GM12878 (cell line): ENCODE measurements at places on chromosomes 6 and 20. TPM values are rescaled to one million over a fixed set of nuclear protein-coding genes. Genes with fewer than 3 reads are reported as not detected.

The SLC35D3 gene
- not detected in 2 replicates for total RNA-seq

The SFT2D1 gene
- total RNA-seq: 77.6 and 78.3 TPM in 2 replicates

The REV3L gene
- total RNA-seq: 18.9 and 20.4 TPM in 2 replicates

DNA sequence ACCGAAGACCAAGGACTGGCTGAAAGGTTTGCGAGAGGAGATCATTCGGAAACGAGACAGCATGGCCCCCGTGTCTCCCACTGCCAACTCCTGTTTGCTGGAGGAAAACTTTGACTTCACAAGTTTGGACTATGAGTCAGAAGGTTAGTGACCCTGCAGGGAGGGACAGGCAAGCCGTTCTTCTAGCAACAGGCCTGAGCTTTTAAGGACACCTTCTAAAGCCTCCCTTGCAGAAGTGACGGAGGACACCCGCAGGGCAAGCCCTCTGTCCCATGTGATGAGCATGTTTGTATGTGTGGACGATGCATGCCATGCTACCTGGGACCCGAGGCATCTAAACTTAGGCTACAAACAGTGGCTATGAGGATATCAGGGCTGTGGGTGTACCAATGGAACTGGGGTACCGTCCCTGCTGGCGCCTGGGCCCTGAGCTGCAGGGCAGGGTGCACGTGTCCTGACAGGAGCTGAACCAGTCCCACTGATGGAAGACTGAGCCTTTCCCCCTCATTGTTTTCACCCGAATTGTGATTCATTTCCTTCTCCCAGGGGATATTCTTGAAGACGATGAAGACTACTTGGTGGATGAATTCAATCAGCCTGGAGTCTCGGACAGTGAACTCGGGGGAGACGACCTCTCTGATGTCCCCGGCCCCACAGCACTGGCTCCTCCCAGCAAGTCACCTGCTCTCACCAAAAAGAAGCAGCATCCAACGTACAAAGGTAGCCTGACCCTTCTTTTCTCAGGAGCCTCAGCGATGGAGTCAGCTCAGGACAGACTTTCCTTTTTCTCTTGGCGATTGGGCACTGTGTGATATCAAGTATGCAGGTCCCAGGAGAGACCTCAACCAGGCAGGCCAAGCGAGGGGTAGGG lies 84.4 kb downstream of the SERAC1 start:
- no peak for DNase-seq

The KCNS1 gene
- not detected in 2 replicates for total RNA-seq

The COL11A2 gene
- total RNA-seq: 0.51 and 0.53 TPM in 2 replicates

The GRM1 gene
- 0.05 TPM in 1 of 2 replicates, not detected in the other for total RNA-seq

The SFTA2 gene
- total RNA-seq: 0.92 and 0.93 TPM in 2 replicates
